ENCODE measurements at places on chromosomes 11 and 22.

DNA sequence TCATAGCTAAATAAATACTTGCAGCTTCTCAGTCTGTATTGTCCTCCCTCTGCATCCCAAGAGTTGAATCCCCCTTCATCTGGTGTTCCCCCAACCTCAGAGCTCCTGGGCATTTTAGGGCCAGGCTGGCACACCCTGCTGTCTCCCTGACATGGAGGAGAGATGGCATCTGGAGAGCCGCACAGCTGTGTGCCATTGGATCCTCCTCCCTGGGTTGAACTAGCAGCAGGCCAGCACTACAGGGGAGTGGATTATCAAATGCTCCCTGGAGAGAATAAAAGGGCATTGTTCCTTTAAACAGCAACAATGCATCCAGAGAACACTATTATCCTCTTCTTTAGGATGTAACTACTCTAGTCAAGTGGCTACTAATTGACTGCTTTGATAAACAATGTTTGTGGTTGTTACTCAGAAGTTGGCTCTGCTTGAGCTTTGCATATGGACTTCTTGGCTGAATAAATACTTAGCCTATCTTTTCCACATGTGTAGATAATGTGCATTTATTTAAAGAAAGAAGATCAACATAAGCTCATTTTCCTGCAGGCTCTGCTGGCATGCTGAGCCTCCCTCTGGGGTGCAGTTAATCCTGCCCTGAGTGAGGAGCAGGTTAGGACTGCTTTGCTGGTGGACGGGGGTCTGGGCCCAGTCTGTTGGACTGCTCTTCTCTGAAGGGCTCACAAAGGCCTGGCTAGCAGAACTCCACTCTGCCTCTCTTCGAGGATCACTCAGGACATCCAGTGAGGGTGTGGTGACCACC is 897.2 kb downstream of the TBC1D22A start:
- peak; percentile 90 for DNase-seq

GRCh38 chr11:134384406-134384805 is 27.6 kb downstream of the B3GAT1 start:
- DNase-seq = no peak

GRCh38 chr11:12810568-12810894 is 136.3 kb downstream of the TEAD1 start:
- DNase-seq = no peak

GRCh38 chr22:23060612-23061400 is 9.5 kb upstream of the GNAZ start:
- no peak for DNase-seq

GRCh38 chr11:10291801-10292638 is 2.0 kb downstream of the SBF2 start:
- no peak for DNase-seq

DNA sequence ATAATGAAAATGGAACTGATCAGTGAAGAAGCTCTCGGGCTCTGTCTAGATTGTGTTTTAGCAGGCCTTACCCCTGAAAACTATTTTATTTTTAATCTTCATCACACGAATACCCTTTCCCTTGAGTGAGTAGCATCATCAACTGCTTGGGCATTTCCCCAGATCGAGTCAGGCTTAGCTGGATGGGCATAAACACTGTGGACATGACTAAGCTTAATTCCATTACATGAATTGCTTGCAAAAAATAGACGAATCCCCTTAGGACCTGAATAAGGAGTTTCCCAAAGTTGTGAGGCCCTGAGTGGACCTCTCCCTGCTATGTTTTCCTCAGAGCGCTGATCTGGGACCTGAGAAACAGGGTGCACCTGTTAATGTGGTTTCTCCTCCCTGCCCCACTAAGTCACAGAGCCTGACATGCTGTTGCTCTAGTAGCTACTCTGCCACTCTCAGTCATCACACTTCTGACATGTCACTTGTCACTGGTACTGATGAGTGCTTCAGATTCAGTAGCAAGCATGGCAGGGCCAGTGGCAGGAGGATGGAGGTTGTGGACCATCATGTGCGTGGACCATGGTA is 53.5 kb downstream of the ENDOD1 start:
- no peak for DNase-seq

- no peak for DNase-seq
Measured at GRCh38 chr11:19994672-19995071, 165.6 kb downstream of the DBX1 start.

DNA sequence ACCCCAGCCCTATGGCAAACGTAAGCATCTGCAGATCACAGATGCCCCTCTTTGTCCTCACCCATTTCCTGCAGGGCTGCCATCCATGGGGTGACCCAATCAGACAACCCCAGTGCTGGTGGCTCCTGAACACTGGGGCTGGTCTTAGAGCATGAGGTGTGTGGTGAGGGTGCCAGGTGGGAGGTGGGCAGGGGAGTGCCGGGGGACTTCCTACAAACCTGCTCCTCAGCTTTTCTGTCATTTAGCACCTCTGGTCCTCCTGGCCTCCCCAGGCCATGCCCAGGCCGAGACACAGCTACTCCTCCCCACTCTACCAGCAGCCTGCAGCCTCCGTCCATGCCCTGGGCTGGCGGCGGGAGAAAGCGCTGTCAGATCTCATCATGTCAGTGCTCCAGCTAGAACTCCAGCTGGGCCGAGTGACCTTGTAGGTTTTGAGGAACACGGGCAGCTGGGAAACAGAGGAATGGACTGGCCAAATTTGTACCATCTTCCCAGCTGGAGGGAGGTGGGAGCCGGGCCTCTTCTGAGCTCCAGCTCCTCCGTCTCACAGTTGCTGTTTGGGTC is 157.7 kb upstream of the NECTIN1 start:
- DNase-seq = no peak

- DNase-seq = no peak
Measured at GRCh38 chr22:31123292-31123602, 481 bp downstream of the INPP5J start.

GRCh38 chr11:60871378-60872061 is 4.2 kb downstream of the ZP1 start:
- DNase-seq = no peak

DNA sequence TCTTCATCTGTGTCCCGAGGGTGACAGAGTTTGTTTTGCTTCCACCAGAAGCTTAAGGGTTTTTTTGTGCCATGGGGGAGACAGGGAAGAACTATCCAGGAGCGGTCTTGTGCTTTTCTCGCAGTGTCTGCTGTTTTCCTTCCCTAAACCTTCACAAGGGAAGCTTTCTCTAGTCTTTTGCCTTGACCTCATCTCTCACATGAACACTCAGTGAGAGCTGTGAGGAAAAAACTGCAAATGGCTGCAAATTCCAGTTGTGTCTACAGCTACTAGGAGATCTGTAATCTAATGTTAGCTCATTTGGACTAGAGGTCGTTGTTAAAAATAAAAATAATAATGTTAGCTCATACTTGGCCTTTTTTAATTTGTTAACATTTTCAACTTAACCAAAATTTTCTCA is 264.7 kb upstream of the SESN3 start:
- DNase-seq = no peak

GRCh38 chr11:26944866-26945664 is 48.8 kb upstream of the FIBIN start:
- no peak for DNase-seq

- no peak for DNase-seq
Measured at GRCh38 chr22:19068784-19069271, 53.4 kb downstream of the DGCR2 start.

DNA sequence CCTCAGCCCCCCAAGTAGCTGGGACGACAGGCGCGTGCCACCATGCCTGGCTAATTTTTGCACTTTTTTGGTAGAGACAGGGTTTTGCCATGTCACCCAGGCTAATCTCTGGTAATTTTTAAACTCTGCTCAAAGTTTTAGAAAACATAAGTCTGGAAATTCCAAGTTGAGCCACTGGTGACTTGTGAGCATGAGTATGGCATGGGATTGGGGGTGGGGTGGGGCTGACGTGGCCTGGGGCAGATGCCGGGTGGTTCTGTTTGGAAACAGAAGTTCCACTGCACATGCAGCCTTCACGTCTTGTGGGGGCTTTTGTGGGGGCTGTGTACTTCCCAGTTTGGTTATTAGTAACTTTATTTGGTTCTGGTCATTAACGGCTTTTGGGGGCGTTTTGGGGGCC is 67.3 kb downstream of the PTPRJ start:
- DNase-seq = no peak

GRCh38 chr22:50056214-50056972 is 1.7 kb downstream of the TTLL8 start:
- no peak for DNase-seq

GRCh38 chr22:50610581-50610980 is 10.0 kb downstream of the MAPK8IP2 start:
- DNase-seq = no peak

GRCh38 chr22:24695060-24695459 is 79.5 kb downstream of the PIWIL3 start:
- no peak for DNase-seq

DNA sequence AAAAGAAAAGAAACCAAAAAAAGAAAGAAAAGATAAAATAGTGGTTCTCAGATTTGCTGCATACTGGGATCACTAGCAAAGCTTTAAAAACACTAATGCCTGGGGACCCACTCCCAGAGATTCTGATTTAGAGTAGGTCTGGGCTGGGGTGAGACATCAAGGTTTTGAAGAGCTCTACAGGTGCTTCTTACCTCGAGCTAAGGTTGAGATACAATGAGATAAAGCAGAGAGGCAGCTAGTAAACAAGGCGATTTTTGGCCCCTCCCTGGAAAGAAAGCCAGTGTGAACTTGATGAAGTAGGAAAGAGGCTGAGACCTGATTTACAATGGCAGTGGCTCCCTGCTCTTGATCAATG is 327.6 kb upstream of the CCDC90B start:
- DNase-seq = no peak

DNA sequence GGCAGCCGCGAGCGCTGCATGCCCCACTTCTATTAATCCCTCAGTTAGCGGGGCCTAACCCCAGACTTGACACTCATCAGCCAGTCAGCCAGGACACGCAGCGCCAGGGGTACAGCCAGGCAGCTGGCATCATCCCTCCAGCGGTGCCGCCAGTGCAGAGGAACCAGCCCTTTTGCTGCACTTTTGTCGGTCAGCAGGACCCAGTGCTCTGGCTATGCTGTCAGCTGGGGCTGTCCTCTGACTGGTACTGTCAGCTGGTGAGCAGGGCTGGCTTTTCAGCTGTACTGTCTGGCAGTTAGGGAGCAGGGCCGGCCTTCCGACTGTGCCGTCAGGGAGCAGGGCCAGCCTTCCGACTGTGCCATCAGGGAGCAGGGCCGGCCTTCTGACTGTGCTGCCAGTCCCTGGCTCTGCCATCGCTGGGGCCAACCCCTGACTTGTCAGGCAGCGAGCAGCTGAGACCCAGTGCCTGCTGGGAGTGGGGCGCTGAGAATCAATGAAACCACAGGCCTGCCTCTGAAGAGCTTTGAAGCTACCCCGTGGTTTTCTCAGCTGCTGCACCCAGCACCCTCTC is 115.4 kb downstream of the KIAA1671 start:
- DNase-seq = no peak

DNA sequence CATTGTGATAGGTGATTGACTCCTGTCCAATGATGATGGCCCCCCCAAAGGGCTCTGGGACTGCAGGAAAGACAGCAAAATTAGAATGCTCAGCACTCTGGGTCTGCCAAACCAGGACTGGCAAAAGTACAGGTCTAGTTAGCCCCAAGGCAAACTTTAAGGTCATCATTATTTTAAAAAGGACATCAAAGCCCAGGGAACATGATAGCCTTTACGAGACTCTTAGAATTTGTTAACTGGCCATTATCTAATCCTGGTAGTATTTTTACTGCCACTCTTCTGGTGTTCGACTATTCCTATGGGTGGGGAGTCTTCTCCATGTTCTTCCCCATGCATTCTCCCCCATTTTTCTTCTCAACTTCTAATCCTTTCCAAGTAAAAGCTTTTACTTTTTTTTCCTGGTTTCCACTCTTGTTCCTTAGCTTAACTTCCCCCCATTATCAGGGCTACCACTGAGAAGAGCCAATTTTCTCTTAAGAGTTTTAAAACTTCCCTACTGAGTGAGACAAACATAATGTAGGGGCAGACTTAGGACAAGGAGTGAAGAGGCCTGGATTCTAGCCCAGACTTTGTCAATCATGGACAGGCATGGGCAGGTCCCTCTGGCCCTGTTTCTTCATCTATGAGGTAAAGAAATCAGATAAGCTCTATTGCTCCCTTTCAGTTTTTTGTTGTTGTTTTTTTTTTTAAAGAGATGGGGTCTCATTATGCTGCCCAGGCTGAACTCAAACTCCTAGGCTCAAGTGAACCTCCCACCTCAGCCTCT is 7.1 kb downstream of the DDB1 start:
- DNase-seq = no peak

GRCh38 chr11:84381666-84382065 is 1095.5 kb upstream of the CCDC90B start:
- DNase-seq = no peak

Data from NCI-H748 treated with DMSO at 0.1 percent for 48 hours (cell line).